ENCODE measurements at places on chromosomes 2 and 18.

DNA sequence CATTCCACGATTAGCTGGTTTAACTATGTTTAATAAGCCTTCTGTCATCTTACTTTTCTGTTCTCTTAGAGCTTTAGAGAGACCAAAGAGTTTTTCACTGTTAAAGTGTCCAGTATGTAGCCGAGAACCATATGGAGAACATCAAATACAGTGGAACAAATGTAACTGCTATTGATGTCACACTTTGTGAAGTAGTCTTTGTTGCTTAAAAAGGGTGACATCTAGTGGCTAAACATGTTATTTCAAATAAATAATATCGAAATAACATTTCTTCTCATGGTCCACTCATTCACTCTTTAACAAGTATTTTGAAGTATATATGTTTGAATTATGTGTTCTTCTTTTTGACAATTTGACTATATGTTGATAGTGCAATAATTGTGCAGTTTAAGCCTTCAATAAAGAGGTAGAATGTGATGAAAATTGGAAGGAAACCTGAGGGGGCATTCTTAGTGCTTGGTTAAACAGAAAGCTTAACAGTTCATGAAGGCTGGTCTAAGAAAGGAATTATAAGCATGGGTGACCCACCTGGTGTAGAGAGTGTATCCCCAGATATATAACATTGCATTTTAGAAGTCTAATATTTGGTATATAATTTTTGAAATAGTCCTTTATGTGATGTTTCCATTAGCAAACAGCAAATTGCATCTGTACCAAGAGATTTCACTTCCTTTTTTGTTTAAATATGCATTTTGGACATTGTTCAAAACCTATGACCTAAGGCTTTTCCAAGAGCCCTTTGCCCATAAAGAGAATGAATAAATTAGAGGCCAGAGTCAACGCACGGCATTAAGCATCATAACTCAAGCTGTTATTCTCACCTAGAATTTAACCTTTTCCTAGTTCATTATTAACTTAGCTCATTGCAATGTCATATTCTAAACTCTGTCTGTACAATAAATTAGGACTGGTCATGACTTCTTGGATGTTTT, 112.1 kb downstream of the KYNU start:
- DNase-seq = peak; percentile 57

DNA sequence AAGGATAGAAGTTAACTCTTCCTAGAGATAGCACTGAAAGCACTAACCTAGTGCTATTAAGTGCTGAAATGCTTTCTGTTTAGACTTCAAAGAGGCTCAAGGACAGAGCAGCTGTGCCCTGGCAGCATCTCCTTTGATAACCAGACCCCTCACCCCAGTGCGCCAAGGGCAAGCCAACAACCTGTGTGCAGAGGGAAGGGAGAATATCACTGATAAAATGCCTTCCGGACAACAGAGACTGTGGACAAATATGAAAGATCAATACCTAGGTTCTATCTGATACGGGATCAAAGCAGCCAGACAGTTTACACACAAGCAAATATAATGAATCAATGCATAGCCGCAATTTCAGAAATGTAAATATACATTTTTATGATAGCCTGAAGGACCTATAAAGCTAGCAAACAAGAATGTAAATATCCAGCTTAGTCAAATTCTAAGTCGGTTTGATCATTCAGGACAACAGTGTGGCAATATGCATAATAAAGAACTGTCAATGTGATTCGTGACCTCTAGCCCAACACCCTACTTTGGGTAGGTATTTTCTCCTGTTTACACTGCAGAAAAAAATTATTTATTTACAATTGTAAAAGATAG, 91.8 kb upstream of the RFX8 start:
- no peak for DNase-seq

GRCh38 chr2:16034151-16034974, 94.0 kb downstream of the MYCN start:
- no peak for DNase-seq

- peak; percentile 95 for DNase-seq
These were observed 125.6 kb downstream of the GRB14 start for GRCh38 chr2:164495491-164496223.

GRCh38 chr2:117492209-117492851, 322.2 kb upstream of the DDX18 start:
- DNase-seq = no peak

GRCh38 chr2:28665041-28665704, 86.5 kb upstream of the PPP1CB start:
- no peak for DNase-seq

DNA sequence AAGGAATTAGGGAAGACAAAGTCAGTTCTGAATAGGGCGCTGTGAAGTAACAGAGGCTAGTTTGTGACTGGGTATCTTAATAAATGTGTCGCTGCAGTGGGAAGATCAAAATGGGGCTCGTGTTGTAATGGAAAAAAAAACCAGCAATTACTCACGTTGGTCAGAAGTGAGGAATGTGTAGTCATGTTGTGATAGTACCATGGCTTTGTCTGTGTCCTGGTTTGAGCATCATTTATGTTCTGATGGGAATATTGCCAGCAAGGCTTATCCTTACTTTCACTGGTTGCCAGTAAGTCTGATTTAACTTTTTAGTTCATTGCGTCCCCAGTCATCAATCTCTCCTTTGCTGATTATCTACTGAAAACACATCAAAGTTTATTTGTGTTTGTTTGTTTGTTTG, 467.6 kb downstream of the NYAP2 start:
- no peak for DNase-seq

GRCh38 chr2:85761-86160, 39.5 kb upstream of the FAM110C start:
- no peak for DNase-seq

- DNase-seq = no peak
These were observed 6.5 kb upstream of the GPR35 start for GRCh38 chr2:240618776-240619175.

GRCh38 chr2:239163688-239164334, 237.0 kb downstream of the HDAC4 start:
- DNase-seq = peak; percentile 53

GRCh38 chr2:224876522-224876921, 160.4 kb upstream of the CCDC195 start:
- peak; percentile 38 for DNase-seq

GRCh38 chr2:232286001-232286868, 92.3 kb upstream of the ALPP start:
- DNase-seq = no peak

GRCh38 chr18:24089076-24089475, 49.8 kb upstream of the CABYR start:
- no peak for DNase-seq

- DNase-seq = peak; percentile 86
These were observed 12.5 kb upstream of the POLR1B start for GRCh38 chr2:112529757-112530156.

GRCh38 chr18:44804033-44804432, 123.3 kb downstream of the SETBP1 start:
- no peak for DNase-seq

DNA sequence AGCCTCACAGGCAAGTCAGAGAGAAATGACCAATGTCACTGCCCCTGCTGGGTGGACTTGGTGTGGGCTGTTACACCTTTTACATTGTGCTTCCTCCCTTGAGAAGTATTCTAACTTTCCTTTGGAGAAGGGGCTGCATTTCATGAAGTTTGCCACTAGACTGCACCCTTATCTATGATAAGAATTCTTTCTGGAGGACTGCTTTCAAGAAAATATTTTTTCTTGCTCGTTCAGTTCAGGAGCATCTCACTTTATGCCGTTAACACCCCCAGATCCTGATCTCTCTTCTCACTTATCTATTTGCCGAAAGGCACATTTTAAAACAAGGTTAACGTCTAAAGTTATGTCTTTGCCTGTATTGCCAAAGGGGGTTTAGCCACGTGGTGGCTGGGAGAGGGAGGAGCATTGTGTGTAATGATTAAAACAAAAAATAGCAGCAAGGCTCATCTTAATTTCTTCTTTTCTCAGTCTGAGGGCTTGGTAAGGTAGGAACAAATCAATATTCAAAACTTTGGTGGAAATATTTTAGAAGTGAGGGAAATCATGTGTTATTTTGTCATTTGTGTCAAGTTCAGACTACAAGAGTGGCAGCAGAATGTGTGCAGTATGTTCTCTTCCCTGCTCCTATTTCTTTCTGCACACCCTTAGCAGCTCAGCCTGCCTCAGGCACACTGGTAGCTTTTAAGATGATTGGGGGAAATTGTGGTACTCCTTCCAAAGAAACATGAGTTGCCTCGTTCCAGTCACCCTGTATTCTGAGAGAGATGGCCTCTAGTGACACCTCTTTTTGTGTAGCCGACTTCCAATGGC, 1.6 kb upstream of the IGFBP5 start:
- peak; percentile 55 for DNase-seq

DNA sequence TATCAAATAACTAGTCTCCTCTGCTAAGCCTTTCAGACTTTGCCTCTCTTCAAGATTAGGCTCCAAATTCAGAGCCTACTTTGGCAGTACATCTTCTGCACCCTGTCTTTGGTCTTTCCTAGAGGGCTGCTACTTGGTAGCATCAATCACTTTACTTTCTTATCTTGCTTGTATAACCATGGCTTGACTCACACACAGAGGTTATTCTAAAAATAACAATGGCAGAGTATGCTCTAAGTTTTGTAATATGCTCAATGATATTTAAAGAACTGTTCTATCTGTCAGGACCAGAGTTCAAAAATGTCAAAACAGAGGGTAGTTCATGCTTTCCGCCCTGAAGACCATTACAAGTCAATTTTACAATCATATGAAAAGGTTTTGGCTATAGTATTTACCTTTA, 27.7 kb downstream of the THOC1 start:
- DNase-seq = no peak

DNA sequence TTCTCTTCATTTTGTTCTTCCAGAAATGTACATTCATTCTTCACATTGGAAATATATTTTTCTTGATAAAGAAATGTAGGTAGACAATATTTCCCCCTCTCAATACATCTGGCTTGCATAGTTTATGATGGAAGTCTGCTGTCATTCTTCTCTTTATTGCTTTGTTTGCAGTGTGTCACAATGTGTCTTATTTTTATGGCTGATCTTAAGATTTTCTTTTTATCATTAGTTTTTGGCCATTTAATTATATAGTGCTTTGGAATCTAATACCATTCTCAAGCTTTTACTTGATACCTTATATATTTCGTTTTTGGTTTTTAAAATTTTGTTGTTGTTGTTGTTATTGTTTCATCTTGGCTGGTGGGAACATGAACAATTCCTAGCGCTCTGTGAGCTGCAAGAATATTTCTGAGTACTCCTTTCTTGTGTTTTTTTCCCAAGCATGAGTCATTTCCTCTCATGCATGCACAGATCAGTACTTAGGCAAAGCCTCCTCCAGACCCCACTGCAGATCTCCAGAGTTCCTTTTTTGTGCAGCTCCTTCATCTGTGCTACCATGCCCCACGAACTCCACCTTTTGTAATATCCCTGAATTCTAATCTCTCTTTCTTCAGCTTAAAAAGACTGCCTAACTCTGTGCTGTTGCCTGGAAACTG, 13.7 kb upstream of the MMADHC start:
- no peak for DNase-seq

- DNase-seq = no peak
These were observed 36.7 kb downstream of the PKP4 start for GRCh38 chr2:158493458-158493857.

- DNase-seq = no peak
These were observed 147.6 kb upstream of the COPS8 start for GRCh38 chr2:236938126-236938525.

GRCh38 chr2:98541489-98541888, 66.8 kb downstream of the COA5 start:
- no peak for DNase-seq

- DNase-seq = no peak
These were observed 19.9 kb downstream of the ABCG5 start for GRCh38 chr2:43818761-43819160.

GRCh38 chr2:151056870-151057269, 204.8 kb downstream of the RBM43 start:
- DNase-seq = no peak

GRCh38 chr2:41283079-41283775, 764.6 kb upstream of the PKDCC start:
- no peak for DNase-seq

- no peak for DNase-seq
These were observed 1166.5 kb upstream of the NXPH2 start for GRCh38 chr2:139946690-139947089.

DNA sequence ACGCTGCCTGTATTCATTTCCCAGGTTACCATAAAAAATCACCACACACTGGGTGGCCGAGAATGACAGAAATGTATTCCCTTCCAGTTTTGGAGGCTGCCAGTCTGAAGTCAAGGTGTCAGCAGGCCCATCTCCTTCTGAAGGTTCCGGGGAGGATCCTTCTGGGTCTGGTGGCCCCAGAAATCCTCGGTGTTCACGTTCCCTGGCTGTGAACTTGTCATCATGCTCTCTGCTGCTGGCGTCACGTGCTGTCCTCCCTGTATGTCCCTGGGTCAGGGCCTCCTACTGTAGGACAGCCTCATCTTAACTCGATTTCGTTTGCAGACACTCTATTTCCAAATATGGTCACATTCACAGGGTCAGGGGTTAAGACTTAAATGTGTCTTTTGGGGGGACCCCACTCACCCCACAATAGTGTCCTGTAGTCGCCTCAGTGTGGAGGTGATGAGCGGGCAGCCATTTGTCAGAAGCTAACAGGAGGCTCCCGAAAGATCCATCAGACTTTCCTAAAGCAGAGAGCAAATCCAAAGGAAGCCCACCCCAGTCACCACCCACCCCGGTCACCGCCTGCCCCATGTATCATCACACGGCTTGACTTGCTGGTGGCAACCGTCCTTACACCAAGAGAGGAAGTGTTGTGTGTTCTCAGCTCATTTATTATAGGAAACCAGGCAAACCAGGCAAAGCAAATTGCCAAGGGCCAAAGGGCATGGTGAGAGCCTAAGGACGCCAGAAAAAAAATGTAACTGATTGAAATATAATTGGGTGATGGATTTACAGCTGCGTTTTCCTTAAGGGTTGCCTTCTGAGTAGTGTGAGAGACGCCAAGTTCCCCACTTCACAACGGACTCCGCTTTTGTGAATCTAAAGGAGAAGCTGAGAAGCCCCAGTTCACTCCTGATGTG, 148.8 kb upstream of the ZNF236 start:
- DNase-seq = no peak

DNA sequence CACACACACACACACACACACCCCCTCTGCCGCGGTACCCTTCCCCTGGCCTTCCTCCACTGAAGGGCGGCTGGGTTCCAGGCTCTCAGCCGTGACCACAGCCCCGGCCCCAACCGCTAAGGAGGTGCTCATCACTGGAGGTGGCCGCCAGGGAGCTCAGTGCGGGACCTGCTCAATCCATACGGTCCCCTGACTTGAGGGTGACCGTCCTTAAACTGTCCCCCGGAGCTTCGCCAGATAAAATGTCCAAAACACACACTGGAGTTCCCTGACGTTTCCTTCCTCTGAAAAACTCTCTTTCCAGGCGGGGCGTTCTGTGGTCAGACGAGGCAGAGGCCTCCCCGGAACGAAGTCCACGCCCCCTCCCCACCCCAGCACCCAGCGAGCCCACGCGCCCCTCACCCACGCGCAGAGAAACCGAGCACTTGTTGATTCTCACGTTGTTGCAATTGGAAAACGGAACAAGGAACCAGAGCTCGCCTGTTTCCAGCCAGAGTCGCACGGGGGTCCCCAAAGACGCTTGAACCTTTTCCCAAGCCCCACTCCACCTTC, 1.4 kb downstream of the MBP start:
- no peak for DNase-seq

Data from pons (tissue), 1 donor.